ENCODE measurements at places on chromosomes 1 and 21. TPM values are rescaled to one million over a fixed set of nuclear protein-coding genes. Genes with fewer than 3 reads are reported as not detected.

DNA sequence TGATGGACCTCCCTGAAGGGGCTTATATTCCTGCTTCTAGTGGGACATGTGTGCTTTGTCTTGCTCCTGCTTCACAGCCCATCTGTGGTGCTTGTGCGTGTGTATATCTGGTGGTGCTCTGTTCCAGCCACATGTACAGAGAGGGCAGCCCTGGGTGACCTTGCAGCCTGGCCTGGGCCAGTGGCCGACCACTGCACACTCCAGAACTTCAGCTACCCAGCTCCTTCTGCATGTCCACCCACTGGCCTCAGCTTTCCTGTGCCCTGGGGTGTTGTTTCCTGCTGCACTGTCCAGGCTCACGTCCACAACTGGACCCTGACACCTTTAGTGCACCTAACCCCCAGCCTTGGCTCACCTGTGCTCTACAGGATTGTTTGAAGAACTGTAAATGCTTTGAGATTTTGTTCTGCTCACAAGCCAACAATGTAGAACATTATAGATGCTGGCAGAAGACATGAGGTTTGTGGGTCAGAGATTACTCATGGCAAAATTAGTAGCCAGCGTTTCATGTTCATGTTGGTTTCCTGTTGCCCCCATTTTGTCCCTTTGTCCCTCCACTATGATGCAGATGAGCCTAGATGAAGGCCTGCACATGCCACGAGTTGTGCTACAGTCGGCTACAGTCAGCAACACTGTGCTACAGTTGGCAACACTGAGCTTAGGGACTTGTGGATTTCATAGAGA, 5.3 kb upstream of the S100B start:
- H3K27ac ChIP-seq, result no peak overlapping the region
- no peaks in the 10 kb centered on the region for H3K4me1 ChIP-seq
- no peak for DNase-seq
- no peak overlapping the region for H3K4me3 ChIP-seq
- no peaks in the 10 kb centered on the region for H3K27me3 ChIP-seq
- no peaks in the 10 kb centered on the region for H3K36me3 ChIP-seq

- no peaks in the 10 kb centered on the region for H3K36me3 ChIP-seq
- peaks cover 67% of the 10 kb centered on the region for H3K27me3 ChIP-seq
- no peak overlapping the region for H3K27ac ChIP-seq
Observed at GRCh38 chr21:45590726-45591618, 48.7 kb upstream of the SLC19A1 start.

- H3K36me3 ChIP-seq, result no peaks in the 10 kb centered on the region
- no peaks in the 10 kb centered on the region for H3K4me1 ChIP-seq
- no peak for DNase-seq
- H3K27me3 ChIP-seq, result peaks cover 11% of the 10 kb centered on the region
- H3K27ac ChIP-seq, result no peak overlapping the region
Observed at GRCh38 chr21:39082656-39083376, 100.4 kb downstream of the PSMG1 start.

Gene MR1
- 11.3 TPM for total RNA-seq

Measured in Calu3 (cell line).